ENCODE measurements at places on chromosomes 7 and 10.
A peak's percentile ranks its signal among the peaks of the same experiment; 100 is the strongest.

DNA sequence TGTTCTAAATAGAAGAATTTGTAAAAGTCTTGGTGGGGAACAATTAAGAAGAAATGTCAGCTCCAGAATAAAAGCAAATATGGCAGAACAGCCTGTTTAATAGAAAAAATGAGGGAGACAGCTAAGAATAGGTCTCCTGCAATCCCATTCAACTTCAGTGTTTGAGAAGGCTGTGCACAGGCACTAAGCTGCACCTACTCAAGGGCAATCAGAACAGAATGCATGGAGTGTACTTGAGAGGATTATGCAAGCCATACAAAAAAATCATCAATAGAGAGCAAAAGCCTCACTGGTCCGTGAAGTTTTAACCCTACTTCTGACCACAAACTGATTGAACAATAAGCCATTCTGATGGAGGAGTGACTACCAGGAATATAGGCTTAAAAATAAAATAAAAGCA is 690.7 kb upstream of the PCDH15 start:
- DNase-seq, result no peak

DNA sequence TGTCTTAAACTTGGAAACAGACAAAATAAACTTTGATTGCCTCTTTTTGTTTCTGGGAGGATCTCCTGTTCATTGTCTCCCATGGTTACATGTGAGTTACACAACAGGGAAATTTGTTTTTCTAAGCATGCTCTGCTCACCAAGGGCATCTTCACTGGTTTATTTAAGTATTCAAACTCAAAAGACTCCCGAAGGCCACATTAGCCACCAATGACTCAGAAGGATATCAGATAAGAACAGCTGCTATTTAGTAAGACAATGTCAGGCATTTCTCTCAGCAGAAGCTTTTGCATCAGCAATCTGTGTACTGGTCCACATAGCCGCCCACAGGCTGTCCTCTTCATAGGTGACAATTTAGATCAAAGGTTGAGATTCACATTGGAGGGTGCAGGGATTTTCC is 19.3 kb downstream of the OR6B1 start:
- DNase-seq, result no peak

- no peak for DNase-seq
Observed at GRCh38 chr7:34751725-34752643, 94.0 kb downstream of the NPSR1 start.

- DNase-seq, result no peak
Observed at GRCh38 chr10:133088179-133088955, 643 bp downstream of the ADGRA1 start.

DNA sequence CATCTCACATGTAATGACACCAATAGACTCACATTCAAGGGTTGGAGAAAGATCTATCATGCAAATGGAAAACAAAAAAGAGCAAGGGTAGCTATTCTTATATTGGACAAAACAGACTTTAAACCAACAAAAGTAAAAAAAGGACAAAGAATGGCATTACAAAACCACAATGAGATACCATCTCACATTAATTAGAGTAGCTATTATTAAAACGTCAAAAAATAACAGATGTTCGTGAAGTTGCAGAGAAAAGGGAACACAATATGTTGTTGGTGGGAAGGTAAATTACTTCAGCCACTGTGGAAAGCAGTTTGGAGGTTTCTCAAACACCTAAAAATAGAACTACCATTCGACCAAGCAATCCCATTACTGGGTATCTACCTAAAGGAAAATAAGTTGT is 197.0 kb downstream of the SNX13 start:
- no peak for DNase-seq

- no peak for DNase-seq
Observed at GRCh38 chr10:43322331-43322730, 49.1 kb upstream of the FXYD4 start.

DNA sequence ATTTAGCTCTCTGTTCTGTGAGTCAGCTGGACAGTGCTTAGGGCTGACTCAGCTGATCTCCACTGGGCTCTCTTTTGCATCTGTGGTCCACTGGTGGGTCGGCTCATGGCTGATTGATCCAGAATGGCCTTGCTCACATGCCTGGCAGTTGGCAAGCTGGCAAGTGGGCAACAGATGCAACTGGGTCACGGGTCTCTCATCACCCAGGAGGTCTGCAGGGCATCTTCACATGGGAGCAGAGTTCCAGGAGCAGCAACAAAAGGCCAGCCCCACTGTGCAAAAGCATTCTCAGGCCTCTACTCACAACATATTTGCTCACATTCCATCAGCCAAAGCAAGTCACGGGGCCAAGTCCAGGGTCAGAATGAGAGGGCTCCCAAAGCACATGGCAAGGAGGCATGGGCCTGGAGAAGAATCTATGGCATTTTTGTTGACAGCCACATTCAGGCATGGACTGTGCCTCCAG is 98.8 kb downstream of the OAT start:
- no peak for DNase-seq

DNA sequence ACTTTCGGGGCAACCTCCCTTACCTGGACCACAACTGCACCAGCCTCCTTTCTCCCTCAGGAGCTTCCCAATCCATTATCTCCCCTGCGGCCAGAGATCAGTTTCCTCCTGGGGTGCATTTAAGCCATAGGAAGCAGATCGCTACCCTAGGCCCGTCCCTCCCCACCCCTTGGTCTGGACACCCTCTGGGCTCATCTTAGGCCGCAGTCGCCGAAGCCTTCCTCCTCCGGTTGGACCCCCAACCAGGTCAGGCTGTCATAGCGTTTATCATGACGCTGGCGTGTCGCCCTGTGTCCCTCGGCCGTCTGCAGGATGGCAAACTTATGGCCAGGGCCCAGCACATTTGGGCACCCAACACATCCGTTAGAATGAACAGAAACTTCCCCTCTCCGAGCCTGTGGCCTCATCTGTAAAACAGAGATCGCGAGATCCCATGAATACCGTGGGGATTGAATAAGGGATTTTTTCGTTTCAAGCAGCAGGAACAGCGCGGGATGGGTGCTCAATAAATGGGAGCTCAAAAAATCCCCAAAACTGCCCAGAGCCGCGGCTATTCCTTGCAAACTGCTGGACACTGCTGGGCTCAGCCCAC is 669 bp upstream of the AP5Z1 start:
- DNase-seq, result no peak

DNA sequence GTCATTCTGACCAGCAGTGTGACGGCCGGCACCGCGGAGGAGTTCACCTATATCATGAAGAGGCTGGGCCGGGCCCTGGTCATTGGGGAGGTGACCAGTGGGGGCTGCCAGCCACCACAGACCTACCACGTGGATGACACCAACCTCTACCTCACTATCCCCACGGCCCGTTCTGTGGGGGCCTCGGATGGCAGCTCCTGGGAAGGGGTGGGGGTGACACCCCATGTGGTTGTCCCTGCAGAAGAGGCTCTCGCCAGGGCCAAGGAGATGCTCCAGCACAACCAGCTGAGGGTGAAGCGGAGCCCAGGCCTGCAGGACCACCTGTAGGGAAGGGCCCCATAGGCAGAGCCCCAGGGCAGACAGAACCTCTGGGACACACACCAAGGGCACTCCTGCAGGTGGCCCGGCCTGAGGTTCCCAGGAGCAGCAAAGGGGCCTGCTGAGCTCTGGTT is 9.0 kb downstream of the RBP3 start:
- peak; percentile 57 for DNase-seq

DNA sequence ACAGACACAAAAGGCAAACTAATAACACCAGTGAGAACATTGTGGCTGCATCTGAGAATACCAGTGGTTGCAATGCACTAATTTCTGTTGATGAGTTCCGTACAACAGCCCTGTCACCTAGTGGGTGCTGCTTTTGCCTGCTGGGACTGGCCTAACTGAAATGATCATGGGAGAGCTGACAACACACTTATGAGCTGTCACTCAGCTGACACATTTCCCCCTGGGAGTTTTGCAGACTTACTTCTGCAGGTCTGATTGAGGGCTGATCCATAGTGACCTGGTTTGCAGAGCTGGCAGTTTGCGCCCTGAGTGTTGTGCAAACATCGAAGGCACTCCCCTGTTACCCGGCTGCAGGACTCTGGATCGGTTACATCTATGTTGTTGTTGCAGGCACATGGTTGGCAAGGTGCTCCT is 60.6 kb upstream of the LAMB1 start:
- DNase-seq, result no peak

DNA sequence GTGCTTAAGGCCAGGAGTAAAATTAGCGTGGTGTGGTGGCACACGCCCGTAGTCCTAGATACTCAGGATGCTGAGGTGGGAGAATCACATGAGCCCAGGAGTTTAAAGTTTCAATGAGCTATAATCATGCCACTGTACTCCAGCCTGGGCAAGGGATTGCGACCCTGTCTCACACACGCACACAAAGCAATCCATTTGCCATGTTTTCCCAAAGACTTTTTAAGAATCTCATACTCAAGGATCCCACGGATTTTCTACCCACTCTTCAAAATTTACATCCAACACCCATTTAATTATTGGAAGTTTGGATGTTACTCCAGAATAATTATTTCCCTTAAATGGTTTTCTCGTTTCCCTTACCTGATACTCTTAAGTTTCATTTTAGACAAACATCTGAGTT is 47.9 kb downstream of the IGF2BP3 start:
- no peak for DNase-seq

DNA sequence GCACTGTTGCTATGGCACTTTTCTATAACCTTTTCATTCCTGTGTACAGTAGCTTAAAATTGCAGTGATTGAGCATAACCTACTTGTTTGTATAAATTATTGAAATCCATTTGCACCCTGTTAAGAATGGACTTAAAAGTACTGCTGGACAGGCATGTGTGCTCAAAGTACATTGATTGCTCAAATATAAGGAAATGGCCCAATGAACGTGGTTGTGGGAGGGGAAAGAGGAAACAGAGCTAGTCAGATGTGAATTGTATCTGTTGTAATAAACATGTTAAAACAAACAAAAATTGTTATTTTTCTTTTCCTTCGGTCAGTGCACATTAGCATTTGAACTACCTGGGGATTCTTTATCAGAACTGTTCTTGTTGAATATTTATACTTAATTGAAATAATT is 57.1 kb upstream of the BAMBI start:
- DNase-seq, result no peak

DNA sequence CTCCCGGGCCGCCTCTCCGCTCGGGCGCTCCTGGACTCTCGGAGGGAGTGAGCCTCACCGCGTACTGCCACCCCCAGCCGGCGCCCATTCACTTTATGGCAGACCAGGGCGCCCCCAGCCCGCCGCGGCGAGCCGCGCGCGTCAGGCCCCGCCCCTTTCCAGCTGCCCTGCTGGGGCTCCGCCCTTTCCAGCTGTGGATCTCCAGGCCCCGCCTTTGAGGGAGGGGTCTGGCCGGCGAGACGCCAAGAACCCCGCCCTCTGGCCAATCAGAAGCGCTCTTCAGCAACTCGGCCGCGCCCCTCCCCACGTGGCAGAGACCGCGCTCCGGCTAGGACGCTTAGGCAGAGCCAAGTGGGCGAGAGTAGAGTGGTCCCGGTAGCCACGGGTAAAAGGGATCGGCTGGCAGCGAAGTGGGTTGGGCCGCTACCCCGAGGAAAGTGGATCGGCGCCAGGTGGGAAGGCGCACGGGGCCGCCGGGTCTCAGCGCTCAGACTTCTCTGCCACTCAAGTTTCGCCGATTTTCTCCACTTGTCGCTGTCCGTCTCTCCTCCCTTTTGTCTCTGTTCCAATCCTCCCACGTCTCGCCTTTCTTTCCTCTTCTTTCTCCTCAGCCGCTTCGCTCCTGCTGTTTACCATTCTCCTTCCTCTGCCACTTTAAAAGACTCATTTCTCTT is at the start of gene PITX3:
Gene PITX3 (minus strand): TSS at position 69 of the 674 bp plus-strand sequence. CDS start 9,432 bp downstream, outside the sequence.
- DNase-seq, result peak; percentile 96

DNA sequence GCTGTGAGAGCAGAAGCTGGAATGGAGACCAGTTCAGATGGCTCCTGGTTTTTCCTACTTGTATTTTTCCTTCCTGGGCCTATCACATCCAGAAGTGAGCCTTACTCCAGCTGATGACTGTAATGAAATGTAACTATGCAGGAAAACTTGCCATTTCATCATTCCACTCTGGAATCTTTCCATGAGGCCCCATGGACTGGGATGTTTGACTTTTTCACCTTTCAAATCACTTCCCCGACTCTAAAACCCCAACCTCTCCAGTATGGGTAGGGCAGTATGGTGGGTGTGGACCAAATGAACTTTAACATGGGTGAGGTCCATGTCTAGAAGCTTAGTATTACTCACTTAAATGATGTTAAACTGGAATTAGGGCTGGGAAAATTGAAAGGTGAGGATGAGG is 40.3 kb upstream of the DLD start:
- no peak for DNase-seq

- no peak for DNase-seq
Observed at GRCh38 chr7:150748376-150748775, 11.2 kb downstream of the GIMAP5 start.

- DNase-seq, result no peak
Observed at GRCh38 chr7:100824499-100825214, 2.7 kb downstream of the EPHB4 start.

DNA sequence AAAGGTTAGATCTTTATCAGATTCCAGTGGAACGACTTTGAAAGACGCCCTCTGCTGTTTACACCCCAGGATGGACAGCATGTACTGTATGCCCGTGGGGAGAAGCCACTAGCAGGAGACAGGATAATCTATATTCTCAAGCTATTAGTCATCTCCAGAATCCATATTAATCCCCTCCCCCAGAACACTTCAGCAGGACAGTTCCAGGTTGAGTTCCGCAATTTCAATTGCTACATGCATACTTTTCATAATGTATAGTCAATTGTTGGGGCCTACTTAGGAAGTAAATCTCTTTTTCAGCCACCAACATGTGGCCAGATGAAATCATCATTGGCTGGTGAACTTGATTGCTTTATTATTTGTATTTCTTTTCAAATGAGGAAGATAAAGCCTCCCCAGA is 313.1 kb upstream of the SMIM30 start:
- DNase-seq, result no peak

- DNase-seq, result peak; percentile 84
Observed at GRCh38 chr10:80498833-80499741, 38.6 kb upstream of the SH2D4B start.

- DNase-seq, result no peak
Observed at GRCh38 chr7:71752171-71752935, 620.4 kb downstream of the GALNT17 start.

GRCh38 chr7:139059905-139060304 is 24.1 kb upstream of the ZC3HAV1L start:
- no peak for DNase-seq

GRCh38 chr7:32258265-32258664 is 188.1 kb upstream of the PDE1C start:
- DNase-seq, result no peak

- no peak for DNase-seq
Observed at GRCh38 chr10:88765816-88766215, 6.0 kb downstream of the LIPN start.

DNA sequence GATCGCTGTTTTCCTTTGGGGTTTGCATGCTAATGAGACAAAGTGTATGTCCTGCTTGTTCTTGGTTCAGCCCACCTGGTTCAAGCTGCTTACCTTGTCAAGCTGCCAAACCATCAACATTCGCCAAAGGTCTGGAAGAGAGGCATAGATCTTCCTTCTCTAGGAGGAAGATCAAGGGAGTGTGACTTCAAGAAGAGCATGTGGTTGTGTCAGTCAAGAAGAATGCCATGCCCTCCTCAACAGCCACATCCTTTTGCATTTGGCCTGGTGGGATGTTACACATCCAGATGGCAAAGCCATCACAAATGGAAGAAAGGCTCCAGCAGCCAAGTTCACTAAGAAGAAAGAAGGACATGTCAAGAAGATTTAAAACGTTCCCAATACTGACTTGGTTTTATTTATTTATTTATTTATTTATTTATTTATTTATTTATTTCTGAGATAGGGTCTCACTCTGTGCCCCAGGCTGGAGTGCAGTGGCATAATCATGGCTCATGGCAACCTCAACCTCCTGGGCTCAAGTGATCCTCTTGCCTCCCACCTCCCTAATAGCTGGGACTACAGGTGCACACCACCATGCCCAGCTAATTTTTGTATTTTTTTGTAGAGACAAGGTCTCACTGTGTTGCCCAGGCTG is 5.1 kb upstream of the PIP4K2A start:
- no peak for DNase-seq

GRCh38 chr10:43623351-43623750 is 17.1 kb downstream of the ZNF485 start:
- DNase-seq, result no peak

Measured in activated effector memory CD4-positive, alpha-beta T cell treated with anti-CD3 and anti-CD28 coated beads, Interleukin-2, amount 50 U/mL, for 16 hours (primary cell).